ENCODE measurements at places on chromosomes 6 and 20.

- no peak for DNase-seq
Measured at GRCh38 chr6:10421158-10421920, 6.5 kb upstream of the TFAP2A start.

- DNase-seq = no peak
Measured at GRCh38 chr6:105005451-105005850, 48.5 kb downstream of the LIN28B start.

DNA sequence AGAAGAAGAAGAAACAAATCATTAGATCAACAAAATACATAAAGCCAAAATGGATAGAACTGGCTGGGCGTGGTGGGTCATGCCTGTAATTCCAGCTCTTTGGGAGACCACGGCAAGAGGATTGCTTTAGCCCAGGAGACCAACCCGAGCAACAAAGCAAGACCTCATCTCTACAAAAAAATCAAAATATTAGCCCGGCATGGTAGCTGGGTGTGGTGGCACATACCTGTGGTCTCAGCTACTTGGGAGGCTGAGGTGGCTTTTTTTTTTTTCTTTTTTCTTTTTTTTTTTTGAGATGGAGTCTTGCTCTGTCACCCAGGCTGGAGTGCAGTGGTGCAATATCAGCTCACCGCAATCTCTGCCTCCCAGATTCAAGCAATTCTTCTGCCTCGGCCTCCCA lies 21.5 kb downstream of the NINL start:
- DNase-seq = no peak

- no peak for DNase-seq
Measured at GRCh38 chr20:1225263-1225782, 521 bp upstream of the RAD21L1 start.

GRCh38 chr6:74551896-74552295 lies 654.0 kb downstream of the COL12A1 start:
- DNase-seq = no peak

GRCh38 chr20:64057628-64058498 lies 5.1 kb upstream of the TCEA2 start:
- peak; percentile 53 for DNase-seq
